ENCODE measurements at places on chromosomes 7 and 10.

DNA sequence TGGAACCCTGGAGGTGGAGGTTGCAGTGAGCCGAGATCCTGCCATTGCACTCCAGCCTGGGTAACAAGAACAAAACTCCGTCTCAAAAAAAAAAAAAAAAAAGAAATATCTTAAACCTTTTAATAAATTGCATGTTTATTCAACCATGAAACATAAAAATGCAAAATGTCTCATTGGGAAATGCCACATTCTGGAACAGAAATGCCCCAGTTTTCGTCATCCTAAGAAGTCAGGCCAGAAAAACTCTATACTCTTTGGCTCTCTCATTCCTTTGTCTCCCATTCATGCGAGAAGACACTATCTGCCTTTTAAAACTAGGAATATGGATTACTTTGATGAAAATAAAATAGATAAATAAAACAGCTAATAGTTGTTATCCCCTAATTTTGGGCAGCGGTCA lies 21.5 kb upstream of the ABLIM1 start:
- no peak for DNase-seq

DNA sequence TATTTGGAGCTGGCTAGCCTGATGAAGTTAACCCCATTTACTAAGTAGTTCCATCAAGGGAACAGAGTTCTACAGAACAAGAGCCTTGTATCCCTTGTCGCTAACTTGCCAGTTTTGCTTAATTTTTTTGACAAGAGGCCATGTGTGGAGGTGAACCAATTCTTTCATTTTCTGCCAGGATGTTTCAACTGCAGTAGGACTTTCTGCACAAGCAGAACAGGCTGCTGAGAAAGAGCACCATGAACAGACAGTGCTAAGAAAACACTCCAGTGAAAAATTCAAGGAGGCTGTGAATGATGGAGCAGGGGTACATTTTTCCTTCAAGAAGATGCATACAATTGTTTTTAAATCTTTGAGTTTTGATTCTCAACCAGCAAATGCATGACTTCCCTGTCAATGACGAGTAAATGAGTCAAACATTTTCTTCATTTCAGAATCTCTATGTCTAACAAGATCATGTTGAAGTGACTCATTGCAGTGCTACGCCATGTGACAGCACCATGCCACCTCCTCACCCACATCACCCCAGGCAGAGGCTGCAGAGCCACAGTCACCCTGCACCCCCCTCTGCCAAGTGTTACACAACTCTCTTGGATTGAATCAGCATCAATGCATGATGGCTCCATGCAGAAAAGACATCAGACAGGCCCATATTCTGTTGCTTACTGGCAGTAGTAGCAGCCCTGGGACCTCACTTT lies 193.1 kb downstream of the COBL start:
- DNase-seq, result peak; percentile 79

- no peak for DNase-seq
Measured at GRCh38 chr7:1977059-1977875, 255.5 kb downstream of the MAD1L1 start.

DNA sequence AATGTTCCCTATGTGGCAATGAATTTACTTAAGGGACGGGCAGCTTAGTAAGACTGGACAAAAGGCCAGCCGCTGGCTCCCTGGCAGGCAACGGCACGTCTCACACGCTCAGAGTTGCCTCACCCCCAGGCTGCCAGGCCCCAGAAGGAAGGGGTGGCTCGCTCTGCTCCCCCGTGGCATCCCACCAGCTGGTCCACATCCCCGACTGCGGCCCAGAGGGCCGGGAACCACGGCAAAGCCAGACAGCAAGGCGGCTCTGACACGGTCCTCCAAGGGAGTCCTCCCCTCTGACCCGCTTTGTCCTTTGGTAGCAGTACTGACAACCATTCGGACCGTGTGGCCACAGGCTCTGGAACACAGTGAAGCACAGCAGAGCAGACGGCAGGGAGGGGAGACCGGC lies 34.1 kb downstream of the NUDT1 start:
- DNase-seq, result no peak

DNA sequence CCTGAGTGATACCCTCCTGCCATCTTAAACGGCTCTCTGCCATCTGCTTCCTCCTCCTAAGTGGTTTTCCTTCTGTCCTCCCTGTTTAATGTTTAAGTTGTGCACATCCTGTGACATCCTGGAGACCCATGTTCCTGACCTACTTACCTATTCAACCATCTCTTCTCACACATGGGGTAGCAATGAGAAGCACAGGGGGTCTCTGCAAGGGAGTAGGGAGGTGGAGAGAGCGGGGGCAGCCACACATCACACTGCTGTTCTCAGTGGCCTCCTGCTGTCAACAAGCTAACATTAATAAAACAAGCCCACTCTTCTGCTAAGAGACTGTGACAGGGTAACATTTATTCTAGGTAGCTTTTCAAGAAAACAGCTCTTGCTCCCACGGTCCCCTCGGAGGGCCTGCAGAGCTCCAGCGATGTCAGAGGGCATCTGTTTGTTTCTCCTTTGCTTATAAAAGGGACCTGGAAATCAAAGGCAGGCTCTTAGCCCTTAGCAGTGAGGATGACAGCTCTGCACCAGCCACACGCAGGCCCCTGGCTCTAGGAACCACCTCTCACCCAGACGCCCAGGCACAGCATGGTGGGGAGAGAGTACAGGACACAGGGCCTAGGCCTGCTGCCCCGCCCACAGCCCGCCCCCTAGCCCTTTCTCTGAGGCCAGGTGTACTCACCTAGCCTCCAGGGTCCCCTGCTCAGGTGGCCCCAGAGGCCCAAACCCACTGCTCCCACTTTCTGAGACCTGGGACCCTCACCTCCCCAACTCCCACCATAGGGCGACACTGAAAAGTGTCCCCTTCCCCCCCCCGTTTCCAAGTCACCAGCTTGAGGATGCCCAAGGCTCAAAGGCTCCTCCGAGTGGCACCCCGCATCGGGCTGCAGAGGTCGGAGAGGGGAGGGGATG lies 943 bp upstream of the SLC18A2 start:
- DNase-seq, result no peak

- DNase-seq, result no peak
Measured at GRCh38 chr10:36581237-36581636, 544.2 kb upstream of the ANKRD30A start.

DNA sequence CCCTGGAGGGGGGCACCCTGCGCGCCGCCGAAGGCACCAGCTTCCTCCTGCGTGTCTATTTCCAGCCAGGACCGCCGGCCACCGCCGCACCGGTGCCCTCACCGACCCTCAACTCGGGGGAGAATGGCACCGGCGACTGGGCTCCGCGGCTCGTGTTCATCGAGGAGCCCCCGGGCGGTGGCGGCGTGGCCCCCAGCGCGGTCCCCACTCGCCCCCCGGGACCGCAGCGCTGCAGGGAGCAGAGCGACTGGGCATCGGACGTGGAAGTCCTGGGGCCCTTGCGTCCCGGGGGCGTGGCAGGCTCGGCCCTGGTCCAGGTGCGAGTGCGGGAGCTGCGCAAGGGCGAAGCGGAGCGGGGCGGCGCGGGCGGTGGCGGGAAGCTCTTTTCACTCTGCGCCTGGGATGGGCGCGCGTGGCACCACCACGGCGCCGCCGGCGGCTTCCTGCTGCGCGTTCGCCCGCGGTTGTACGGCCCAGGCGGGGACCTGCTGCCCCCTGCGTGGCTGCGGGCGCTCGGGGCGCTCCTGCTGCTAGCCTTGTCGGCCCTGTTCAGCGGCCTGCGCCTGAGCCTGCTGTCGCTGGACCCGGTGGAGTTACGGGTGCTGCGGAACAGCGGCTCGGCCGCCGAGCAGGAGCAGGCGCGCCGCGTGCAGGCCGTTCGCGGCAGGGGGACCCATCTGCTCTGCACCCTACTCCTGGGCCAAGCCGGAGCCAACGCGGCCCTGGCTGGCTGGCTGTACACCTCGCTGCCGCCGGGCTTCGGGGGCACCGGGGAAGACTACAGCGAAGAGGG lies 594 bp downstream of the CNNM1 start:
- no peak for DNase-seq

DNA sequence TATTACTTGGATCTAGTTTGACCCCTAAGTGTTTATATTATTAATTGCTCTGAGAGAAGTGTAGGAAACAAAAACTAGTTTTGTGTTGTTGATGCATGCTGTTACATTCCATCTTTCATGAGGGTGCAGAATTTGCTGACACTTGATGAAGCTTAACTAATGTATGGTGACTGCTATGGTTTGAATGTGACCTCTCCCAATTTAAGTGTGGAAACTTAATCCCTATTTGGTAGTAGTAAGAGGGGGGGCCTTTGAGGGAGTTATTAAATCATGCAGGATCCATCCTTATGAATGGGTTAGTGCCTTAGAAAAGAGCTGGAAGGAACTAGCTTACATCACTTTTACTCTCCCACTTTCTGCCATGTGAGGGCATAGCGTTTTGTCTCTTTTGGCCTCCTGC lies 142.5 kb downstream of the PCLO start:
- DNase-seq, result no peak

Measured in T1000 (cell line).